ENCODE measurements at places on chromosomes 1 and 21. TPM values are rescaled to one million over a fixed set of nuclear protein-coding genes. Genes with fewer than 3 reads are reported as not detected.

DNA sequence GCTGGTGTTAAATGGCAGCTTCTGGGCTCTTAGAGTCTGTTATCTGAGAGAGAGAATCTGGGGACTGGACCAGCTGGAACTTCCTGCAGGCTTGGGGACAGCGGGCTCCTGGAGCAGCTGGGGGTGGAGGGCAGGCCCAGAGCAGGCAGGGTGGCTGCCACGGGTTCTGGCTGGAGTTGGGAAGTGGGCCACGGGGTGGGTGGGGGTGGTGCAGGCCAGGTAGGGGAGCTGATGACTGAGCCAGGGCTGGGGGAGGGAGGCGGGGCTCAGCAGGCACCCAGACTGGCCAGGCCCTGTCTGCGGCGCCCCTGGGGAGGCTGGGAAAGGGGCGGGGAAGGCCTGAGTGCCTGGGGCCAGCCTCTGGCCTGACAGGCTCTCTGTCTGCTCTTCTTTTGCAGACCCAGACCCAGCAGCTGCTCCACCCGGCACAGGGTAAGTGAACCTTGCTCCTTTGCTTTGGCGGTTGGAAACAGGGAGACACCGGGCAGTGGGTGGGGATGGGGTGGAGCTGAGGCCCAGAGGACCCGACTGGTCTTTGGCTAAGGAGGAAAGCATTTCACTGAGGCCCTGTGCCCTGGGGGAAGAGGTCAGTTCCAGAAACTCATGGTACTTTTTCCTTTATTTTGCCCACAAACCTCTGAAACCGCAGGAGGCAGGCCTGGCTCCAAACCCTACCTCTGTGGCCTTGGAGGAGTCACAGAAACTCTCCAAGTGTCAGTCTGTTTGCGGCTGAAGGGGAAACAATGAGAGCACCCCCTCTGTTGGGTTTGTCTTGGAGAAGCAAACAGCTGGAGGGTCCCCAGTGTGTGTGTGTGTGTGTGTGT is 48.8 kb downstream of the ARHGEF10L start:
- no peak for DNase-seq

DNA sequence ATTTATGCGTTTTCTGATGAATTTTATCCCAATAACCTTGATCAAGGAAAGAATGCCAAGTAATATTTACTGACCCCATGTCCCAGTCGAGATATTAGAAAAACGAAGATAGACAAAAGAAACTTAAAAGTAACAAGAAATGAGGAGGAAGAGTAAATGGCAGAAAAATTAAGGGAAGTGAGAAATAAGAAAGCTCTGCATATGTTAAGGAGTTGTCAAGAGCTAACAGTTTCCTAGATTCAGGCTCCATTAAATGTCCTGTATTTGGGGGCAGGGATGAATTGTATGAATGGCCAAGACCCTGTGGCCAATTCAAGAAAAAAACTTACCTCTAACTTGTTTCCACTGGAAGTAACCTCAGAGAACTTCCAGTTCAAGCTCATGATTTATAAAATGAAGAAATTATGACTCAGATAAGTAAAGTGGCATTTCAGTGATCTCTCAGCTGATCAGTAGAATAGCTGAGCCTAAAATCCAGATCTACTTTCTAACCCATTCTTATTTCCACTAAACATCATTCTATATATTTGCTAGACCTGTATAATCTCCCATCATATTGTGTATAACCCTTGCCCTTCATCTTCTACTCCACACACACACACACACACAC is 73.2 kb downstream of the ZC3H11B start:
- no peak for DNase-seq

GRCh38 chr1:186965847-186966246 is 137.1 kb downstream of the PLA2G4A start:
- DNase-seq = no peak

- no peak for DNase-seq
Observed at GRCh38 chr1:64769482-64769881, 24.6 kb downstream of the RAVER2 start.

DNA sequence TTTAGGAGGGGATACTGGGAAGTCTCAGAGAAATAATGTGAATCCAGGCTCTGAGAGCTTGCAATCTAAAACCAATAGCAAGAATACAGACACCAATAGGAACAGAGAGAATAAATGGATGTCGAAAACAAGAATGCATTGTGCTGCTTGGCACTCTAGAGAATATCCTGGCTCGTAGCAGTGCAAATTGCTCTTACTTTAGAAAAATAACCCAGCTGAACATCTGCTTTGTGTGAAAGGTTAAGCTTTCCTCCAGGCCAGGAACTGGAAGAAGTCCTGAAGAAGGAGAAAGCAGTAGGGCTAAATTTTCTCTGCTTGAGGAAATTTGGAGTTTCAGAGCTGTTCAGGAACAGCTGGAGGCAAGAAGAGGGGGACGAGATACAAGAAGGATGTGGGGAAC is 382.3 kb downstream of the HHIPL2 start:
- DNase-seq = no peak

GRCh38 chr1:206457408-206458120 is 12.7 kb upstream of the IKBKE start:
- DNase-seq = no peak

GRCh38 chr1:201990427-201990826 is 8.0 kb downstream of the RNPEP start:
- no peak for DNase-seq

The USF1 gene
- 53.8 TPM for total RNA-seq

The SNAP47 gene
- 41.0 TPM for total RNA-seq

Measured in esophagus muscularis mucosa (tissue), 4 donors.